ENCODE measurements at places on chromosomes 6 and 20. TPM values are rescaled to one million over a fixed set of nuclear protein-coding genes. Genes with fewer than 3 reads are reported as not detected.

GRCh38 chr6:170038708-170039107, 252.2 kb downstream of the DLL1 start:
- DNase-seq = no peak

GRCh38 chr6:127748290-127748689, 152.6 kb downstream of the THEMIS start:
- no peak for DNase-seq

PHIP gene
- 89.9 TPM for total RNA-seq

ADNP gene
- total RNA-seq = 92.2 TPM

All from urinary bladder (tissue), 4 donors.